ENCODE measurements at places on chromosomes 16 and 17. TPM values are rescaled to one million over a fixed set of nuclear protein-coding genes. Genes with fewer than 3 reads are reported as not detected.
A peak's percentile ranks its signal among the peaks of the same experiment; 100 is the strongest.

GRCh38 chr17:76102944-76103273 is 678 bp downstream of the EXOC7 start:
- H3K4me1 ChIP-seq: peaks cover 7% of the 10 kb centered on the region
- DNase-seq: no peak

TBC1D28 gene
- not detected for total RNA-seq

TBC1D3C gene
- not detected for total RNA-seq

ADGRG1 gene
- total RNA-seq: 65.2 TPM

SALL1 gene
- total RNA-seq: not detected

DNA sequence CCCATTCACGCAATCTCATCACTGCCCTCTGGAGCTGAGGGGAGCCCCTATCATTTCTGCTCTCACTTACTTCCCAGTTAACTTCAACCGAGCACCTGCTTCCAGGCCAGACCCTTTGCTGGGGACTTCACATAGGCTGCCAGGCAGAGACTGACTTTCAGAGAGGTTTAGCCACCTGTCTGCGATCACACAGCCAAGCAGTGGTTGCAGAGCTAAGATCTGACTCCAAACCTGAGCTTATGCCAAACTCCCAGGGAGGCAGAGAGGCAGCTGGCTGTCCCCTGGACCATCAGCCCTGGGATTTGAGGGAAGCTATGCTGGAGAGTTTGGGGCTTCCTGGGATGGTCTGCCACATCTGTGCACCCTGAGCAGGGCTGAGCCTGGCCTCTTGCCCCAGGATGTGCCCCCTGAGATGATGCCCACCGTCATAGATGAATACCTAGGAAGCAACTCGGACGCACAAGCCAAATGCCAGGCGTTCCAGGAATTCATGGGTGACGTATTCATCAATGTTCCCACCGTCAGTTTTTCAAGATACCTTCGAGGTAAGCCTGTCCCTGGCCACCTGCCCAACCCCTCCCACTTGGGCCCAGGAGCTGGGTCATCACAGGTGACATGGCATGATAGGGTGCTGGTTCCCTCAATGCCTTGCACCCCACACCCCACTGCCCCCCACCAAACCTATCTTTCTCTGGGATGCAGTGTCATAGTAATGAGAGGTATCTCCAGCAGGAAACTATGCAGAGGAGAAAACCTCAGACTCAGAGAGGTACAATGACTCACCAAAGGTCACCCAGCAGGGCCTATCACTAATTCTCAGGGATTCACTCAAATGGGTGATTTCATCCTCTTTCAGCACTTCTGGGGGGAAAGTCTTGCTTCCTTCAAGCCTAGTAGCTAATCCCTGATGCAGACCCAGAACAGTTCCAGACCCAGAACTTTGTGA is 10.0 kb downstream of the CES3 start:
- H3K27ac ChIP-seq: no peak overlapping the region
- no peaks in the 10 kb centered on the region for H3K36me3 ChIP-seq
- H3K4me3 ChIP-seq: no peak overlapping the region
- no peaks in the 10 kb centered on the region for H3K27me3 ChIP-seq
- no peaks in the 10 kb centered on the region for H3K4me1 ChIP-seq
- no peak for DNase-seq

GRCh38 chr17:77645072-77646045 is 313.1 kb upstream of the TNRC6C start:
- peak overlapping the region; percentile 26 for H3K4me3 ChIP-seq
- no peak for DNase-seq
- H3K27ac ChIP-seq: no peak overlapping the region
- H3K4me1 ChIP-seq: peaks cover 4% of the 10 kb centered on the region
- H3K36me3 ChIP-seq: no peaks in the 10 kb centered on the region
- H3K27me3 ChIP-seq: no peaks in the 10 kb centered on the region

- H3K27ac ChIP-seq: no peak overlapping the region
- H3K4me1 ChIP-seq: no peaks in the 10 kb centered on the region
- H3K36me3 ChIP-seq: no peaks in the 10 kb centered on the region
These were observed 91.5 kb upstream of the NLRP1 start for GRCh38 chr17:5675625-5676421.

DNA sequence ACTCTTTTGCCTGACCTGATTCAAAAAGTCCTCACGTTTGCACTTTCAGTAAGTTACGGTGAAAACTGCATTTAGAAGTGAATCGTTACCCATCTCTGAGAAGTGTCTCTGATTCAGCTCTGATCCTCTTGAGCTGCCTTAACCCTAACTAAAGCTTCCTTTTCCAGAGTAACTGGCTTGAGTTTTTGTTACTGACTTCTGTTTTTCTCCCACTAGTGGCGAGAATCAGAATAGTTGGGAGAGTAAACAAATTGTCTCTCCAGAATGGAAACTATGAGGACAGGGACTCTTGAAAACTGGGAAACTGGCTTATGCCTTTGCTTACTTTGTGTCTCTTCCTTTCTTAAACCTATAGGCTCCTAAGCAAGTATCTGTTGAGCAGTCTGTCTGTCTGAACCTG is 31.3 kb upstream of the KPNB1 start:
- peaks cover 34% of the 10 kb centered on the region for H3K4me1 ChIP-seq
- no peak overlapping the region for H3K4me3 ChIP-seq
- DNase-seq: no peak
- peak overlapping the region; percentile 67 for H3K27ac ChIP-seq

GRCh38 chr16:86978445-86979030 is 338.7 kb downstream of the C16orf95 start:
- no peaks in the 10 kb centered on the region for H3K27me3 ChIP-seq
- no peak overlapping the region for H3K27ac ChIP-seq
- no peaks in the 10 kb centered on the region for H3K4me1 ChIP-seq
- no peak for DNase-seq
- no peak overlapping the region for H3K4me3 ChIP-seq

DNA sequence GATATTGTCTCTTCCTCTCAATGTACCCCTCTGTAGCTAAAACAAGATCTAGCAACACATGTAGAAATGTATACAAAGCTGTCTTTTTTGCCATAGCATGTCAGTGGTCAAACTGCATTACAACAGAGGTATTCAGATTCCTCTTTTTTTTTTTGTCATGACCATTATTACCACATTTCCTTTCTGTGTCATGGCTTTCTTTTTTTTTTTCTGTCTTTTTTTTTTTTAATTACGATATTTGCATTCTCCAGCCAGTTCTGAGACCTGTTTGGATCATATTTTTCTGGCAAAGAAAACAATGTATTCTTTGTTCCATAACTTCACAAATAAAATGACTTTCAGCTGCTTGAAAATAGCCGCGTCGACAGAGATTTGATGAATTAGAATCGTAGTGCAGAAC is 27.4 kb upstream of the CAPNS2 start:
- no peak overlapping the region for H3K4me3 ChIP-seq
- H3K27me3 ChIP-seq: no peaks in the 10 kb centered on the region
- DNase-seq: no peak
- H3K4me1 ChIP-seq: no peaks in the 10 kb centered on the region

DNA sequence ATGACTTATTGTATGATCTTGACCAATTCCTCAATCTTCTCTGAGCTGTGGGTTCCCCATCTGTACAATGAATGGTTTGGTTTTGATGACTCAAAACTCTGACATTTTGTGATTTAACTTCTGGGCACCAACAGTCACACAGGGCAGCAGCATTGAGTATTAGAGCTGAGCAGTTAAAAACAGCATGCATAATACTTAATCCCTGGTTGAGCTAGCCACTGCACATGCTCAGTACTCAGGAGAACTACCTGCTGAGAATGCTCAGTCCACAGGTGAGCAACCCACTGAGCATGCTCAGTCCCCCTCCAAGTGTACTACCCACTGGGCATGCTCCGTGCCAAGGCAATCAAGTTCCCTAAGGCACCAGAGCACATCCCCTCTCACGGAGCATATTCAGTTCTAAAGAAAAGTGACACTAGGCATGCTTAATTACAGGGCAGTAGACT is 68.7 kb downstream of the AIPL1 start:
- no peaks in the 10 kb centered on the region for H3K4me1 ChIP-seq
- H3K27me3 ChIP-seq: no peaks in the 10 kb centered on the region
- no peak overlapping the region for H3K4me3 ChIP-seq
- H3K36me3 ChIP-seq: no peaks in the 10 kb centered on the region
- no peak overlapping the region for H3K27ac ChIP-seq

DNA sequence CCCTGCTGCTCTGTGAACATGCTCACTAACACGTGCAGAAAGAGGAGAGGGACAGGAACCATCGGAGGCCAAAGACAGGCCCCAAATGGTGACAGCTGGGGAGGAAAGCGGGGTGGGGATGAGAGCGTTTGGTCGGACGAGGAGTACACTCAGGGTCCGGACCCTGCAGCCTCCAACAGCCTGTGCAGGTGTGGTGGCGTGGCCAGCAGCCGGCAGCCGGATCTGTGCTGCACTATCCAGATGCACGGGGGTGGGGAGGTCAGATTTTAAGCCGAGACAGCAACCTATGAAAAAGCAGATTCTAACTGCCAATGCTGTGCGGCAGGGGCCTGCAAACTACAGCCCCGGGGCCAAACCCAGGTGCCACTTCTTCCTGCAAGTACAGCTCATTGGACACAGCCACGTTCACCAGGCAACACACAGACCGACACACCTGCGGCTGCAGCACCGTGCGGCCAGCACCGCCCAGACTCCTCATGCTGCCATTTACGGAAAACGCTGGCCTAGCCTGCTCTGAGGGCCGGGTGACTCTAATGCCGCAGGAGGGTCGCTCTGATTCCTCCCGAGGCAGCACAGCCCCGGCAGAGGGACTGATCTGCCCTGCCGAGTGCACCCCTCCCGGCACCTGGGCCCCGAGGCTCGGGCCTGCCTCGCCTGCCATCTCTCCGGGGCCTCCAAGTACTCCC is 21.2 kb downstream of the SLC16A3 start:
- no peak overlapping the region for H3K4me3 ChIP-seq
- no peak overlapping the region for H3K27ac ChIP-seq
- peaks cover 93% of the 10 kb centered on the region for H3K36me3 ChIP-seq
- DNase-seq: peak; percentile 54
- H3K4me1 ChIP-seq: peaks cover 17% of the 10 kb centered on the region

DNA sequence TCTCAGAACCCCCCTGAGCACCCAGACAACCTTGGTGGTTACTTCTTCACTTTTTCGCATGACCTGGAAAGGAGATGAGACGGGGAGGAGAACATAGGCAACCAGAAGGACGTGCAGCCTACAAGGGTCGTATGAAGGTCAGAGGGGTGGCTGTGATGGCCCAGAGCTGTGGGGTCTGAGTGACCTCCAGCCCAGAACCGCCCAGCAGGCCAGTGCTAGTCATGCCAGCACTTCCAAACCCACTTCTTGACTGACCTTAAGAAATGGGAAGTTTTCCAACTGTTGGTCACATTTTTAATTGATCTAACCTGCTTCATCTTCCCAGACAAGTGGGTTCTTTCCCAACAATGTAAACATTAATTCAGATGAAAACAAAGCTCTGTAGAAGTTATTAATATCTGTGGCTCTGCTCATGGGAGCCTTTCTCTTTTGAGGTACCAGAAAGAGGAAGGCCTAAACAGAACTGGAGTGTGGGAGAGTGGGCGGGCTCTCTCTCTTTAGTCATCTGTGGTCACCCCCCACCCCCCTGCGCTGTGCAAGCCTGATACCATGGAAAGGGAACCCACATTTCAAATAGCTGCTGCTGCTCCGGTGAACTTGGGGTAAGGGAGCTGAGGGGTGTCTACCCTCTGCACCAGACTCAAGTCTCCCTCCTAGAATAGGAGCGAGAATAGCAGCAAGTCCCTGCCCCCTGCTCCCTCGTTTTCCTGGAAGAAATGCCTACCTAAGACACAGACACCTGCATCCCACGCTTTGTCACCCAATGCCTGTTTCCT is 101.6 kb downstream of the RAB11FIP4 start:
- H3K4me1 ChIP-seq: no peaks in the 10 kb centered on the region
- no peak overlapping the region for H3K27ac ChIP-seq
- H3K4me3 ChIP-seq: no peak overlapping the region
- H3K36me3 ChIP-seq: no peaks in the 10 kb centered on the region
- DNase-seq: peak; percentile 46
